ENCODE measurements at places on chromosomes 7 and 10.

- no peak for ATAC-seq
These were observed 315.3 kb downstream of the CXCL12 start for GRCh38 chr10:44069573-44069972.

GRCh38 chr7:51366930-51367613 lies 50.5 kb upstream of the COBL start:
- peak; percentile 55 for ATAC-seq

GRCh38 chr7:73701357-73701995 lies 18.0 kb downstream of the STX1A start:
- peak; percentile 48 for ATAC-seq

DNA sequence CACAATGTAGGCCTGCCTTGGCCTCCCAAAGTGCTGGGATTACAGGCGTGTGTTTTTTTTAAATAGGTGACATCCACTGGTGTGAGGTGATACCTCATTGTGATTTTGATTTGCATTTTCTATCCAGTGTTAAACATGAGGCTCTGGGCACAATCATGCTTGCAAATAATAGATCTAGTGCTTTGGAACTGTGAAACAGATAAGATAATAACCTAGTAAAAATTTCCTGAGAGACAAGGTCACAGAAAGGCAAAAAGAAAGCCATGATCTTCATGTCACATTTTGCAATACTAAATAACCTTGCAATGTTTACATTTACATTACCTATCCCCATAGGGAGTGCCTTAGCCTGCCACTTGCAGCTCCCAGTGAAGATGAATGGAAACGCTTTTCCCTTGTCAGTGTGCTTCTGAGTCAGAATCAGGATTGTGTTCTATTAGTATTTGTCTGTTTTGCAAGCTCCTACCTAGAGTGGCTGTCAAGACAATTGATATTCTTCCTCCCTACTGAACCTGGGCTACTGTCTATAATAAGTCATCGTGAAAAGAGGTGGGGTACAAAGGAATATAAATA lies 256.5 kb downstream of the PHTF2 start:
- no peak for ATAC-seq

DNA sequence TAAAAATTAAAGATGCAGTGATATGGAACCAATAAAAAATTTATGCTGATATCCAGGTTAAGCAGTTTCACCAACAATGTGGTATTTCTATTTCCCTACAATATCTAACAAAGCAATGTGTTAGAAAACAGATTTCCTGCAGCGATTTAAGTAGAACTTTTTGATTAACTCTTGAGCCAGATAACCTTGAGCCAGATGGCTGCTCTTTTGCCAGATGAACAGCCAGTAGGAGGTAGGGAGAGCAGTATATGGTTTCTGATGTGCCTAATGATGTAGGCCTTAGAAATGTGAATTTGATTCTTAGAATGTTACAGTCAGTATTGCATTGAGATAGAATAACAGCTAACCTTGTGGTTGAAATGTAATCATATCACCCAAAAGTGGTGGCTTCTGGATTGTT lies 31.1 kb downstream of the STAMBPL1 start:
- no peak for ATAC-seq

DNA sequence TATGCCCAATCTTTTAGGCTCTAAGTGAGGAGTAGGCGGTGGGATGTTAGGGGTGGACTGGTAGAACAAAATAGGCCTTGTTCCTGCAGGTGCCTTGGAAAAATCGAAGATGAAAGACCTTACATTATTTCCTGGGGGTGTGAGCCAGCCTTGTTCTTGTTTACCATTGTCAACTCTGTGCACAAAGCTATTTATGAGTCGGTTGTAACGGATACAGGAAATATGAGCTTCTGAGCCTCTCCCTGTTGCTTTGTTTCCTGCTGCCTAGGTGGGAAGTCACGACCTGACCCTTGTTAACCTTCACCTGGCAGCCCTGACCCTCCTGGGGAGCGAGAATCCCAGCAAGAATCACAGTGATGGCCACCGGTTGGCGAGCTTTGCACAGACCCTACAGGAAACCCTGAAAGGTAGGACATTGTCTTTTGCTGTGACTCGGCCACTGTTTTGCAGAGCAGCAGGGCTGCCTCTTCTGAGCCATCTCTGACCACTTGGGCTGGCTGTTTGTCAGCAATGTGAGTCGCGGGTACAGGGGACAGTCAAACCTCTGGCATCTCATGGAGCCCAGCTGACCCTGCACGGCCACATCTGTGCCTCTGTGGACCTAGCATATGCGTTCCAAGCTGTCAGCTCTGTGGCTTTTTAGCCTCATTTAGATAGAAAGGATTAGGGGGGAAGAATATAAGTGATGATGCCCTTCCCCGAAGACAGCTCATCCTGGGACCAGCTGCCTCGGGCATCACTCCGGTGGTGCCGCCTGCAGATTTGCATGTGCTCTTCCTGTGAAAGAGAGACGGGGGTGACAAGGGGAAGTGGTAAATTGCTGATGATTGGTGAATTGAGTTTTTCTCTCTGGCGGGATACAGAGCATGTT lies 102.1 kb upstream of the ANLN start:
- no peak for ATAC-seq

DNA sequence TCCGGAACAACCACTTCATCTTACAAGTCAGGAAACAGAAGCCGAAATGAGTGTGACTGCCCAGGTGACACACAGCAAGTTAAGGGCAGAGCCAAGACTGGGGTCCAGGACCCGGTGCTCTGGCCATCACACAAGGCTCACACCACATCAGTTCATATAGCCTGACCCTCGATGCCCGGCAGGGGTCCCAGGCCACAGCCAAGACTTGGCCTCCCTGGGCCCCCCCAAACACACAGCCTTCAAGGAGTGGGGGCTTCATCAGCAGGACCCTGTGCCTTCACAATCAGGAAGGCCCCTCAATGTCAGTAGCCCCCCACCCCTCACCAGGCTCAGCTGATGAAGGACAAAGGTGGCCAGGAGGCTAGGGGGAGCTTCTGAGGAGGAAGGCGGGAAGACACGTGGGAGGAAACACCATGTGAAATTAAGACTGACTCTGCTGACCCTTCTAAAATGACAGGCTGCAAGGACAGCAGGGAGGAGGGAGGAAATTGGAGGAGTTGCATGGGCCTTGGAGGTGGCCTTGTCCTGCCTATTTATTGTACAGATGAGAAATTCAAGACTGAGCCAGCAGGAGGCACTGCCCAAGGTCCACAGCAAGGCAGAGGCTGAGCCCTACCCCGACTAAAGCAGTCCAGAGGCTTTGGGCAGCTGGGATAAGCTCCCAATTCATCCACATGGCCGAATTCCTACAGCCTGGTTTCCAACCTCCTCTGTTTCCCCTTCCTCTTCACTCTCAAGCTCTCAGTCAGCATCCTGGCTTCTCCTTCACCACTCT lies 216.1 kb upstream of the ZMIZ1 start:
- ATAC-seq = peak; percentile 67

DNA sequence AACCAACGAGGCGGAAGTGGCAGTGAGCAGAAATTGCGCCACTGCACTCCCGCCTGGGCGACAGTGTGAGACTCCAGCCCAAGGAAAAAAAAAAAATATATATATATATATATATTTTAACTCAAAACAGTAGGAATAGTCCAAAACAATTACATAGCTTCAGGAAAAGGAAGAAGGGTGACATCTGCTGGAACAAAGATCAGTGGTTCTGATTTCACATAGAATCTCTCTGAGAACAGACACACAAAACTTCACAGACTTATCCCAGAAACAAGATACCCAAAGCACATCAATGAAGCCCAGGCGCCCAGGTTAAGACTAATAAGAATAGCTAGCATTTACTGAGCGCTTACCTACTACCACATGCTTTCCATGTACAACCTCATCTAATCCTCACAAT lies 45.0 kb downstream of the DNMBP start:
- ATAC-seq = no peak

DNA sequence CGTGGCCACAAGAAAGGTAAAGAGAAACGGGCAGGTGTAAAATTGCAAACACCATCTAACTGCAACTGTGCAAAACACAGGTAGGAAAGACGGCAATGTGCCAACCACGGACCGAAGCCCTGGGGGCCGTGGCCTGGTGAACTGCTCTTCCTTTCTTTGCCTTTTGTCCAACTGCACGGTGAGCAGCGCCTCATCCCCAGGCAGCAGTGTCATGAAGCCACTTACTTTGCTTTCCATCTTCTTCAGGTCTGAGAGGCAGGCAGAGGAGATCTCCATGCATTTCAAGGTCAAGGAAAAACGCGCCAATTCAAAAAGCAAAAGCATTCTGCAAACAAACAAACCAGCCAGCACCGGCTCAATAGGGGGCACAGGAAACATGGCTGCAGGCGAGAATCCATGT lies 12.9 kb downstream of the CFAP46 start:
- ATAC-seq = no peak

DNA sequence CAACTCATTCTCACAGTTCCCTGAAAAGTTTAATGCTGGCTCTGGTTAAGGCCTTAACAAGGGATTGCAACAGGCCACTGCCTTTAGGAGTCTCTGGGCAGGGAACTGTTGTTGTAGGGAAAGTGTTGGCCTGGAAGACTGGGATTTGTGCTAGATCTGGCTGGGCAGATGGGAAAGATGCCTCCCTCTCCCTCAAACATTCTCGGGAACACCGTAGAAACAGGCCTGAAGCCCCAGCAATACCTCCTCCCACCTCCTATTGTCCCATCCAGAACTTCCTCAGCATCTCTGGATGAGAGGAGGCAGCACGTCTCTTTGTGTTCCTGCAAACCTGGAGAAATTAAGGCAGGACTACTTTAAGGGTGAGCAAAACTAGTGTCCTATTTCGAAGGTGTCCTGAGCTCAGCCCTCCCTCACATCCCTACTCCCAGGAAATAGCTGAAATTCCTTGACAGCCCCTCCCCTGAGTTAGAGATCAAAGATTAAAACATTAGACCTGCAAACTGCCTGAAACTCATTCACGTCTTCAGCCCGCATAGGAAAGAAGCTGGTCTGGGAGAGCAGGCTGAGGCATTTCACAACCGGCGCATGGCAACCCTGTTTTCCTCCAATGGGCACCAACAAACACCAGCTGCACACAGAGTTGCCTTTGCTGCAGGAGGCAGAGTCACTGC lies 10.9 kb upstream of the MAP3K8 start:
- peak; percentile 93 for ATAC-seq

GRCh38 chr7:102832674-102833073 lies 80.1 kb upstream of the LRRC17 start:
- ATAC-seq = peak; percentile 71

DNA sequence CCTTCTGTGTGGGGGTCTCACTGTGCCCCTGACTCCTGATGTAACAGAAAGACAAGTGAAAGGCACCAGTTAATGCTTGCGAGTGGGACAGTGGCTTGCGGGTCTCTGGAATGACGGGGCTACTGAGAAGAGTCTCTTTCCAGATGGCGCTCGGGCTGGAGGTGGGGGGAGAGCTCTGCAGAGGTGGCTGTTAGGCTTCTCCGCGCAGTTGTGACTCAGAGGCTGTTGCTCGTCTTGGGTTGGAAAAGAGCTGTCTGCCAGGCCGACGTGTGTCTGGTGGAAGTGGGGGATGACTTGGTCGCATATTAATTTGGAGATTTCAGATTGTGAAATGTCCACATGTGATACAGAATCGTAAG lies 27.9 kb upstream of the SH2B2 start:
- peak; percentile 75 for ATAC-seq

GRCh38 chr7:26912933-26913536 lies 48.6 kb upstream of the SKAP2 start:
- ATAC-seq = no peak

- ATAC-seq = peak; percentile 50
These were observed 482.9 kb downstream of the POM121L12 start for GRCh38 chr7:53518319-53518718.

- peak; percentile 80 for ATAC-seq
These were observed 137.6 kb downstream of the C10orf105 start for GRCh38 chr10:71582019-71582418.

DNA sequence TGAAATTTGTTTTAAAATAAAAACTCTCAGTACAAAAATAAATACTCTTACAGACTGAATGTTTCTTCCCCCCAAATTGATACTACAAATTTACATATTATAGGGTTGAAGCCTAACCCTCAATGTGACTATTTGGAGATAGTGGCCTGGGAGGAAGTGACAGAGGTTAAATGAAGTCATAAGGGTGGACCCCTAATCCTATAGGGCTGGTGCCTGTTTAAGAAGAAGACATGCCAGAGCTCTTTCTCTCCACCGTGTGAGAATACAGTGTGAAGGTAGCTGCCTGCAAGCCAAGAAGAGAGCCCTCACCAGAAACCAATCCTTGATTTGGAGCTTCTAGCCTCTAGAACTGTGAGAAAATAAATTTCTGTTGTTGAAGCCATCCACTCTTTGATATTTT lies 67.6 kb downstream of the MCU start:
- ATAC-seq = no peak

DNA sequence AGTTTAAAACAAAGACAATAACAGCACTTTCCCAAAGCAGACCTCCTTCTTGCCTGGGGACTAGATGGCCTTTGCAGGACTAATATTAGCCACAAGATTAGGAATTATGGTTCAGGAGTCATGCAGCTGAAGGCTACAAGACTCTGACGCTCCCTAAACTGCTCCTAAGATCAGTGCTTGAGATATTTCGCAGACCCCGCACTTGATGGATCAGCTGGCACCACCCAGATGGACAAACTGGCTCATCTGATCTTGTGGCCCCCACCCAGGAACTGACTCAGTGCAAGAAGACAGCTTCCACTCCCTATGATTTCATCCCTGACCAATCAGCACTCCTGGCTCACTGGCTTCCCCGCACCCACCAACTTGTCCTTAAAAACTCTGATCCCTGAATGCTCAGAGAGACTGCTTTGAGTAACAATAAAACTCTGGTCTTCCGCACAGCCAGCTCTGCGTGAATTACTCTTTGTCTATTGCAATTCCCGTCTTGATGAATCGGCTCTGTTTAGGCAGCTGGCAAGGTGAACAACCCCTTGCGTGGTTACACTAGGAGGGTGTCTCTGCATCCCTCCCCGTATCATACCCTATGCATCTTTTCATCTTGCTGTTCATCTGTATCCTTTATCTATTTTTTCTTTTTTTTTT lies 26.9 kb upstream of the NRBF2 start:
- peak; percentile 44 for ATAC-seq

DNA sequence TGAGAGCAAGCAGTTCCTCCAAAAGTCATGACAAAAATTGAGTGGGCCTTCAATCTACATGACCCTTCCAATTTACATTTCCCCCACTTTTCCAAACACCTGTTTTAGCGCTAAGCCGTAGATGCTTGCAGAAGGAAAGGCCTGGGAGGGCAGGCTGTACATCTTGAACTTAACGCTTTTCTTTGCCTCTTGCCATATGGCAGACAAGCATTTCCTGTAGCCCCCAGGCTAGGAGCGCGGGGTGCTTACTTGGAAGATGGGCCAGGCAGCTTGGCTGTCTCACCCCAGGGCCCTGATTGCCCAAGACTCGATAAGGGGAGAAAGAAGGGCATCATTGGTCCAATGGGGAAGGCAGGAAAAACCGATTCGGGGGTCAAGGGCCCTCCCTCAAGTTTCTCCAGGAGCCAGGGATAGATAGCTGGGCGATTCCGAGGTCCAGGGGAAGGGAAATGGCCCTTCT lies 1.8 kb downstream of the HOXA10 start:
- no peak for ATAC-seq

DNA sequence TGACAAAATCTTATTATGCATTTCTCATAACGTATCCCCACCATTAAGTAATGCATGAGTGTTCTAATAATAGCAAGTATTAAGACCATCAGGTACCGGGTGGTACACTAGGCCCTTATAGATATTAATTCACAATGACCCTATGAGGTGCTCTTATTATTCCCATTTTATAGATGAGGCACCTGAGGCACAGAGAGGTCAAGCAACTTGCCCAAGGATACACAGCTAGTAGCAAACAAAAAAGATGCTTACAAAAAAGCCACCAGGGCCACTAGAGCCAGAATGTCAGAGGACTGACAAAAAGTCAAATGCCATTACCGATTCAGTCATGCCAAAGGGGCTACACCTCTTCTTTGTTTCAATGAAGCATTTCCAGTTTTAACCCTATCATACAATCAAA lies 5.9 kb downstream of the RSU1 start:
- no peak for ATAC-seq
